Caco-2 (cell line): ENCODE measurements at places on chromosomes 1 and 21.

GRCh38 chr1:11753555-11754208 lies 8.3 kb upstream of the C1orf167 start:
- no peak for DNase-seq

DNA sequence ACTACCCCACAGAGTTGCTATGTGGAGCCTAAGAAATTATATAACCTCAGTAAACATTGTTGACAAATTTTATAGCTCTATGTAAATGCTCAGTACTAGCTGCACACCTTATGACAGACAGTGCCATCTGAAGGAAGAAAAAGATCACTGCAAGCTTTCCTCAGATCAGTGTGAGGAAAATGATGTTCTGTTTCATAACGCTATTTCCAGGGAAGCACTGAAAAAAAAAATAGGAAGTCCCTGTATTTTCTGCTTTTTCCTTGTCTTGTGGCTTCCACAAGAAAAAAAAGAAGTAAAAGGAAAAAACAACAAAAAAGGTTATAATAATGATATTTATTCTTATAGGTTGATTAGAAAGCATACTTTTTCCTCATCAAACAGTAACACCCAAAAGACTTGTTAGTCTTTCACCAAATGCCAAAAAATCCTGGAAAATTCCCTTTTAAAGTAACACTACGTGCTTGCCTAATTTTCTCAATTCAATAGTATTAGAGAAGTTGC lies 23.2 kb downstream of the LYST start:
- peak; percentile 35 for DNase-seq

- DNase-seq = peak; percentile 87
Measured at GRCh38 chr1:161766102-161766981, at the start of gene ATF6. Gene ATF6 (plus strand): TSS chr1:161766320. CDS start chr1:161766361, 41 bp downstream.

DNA sequence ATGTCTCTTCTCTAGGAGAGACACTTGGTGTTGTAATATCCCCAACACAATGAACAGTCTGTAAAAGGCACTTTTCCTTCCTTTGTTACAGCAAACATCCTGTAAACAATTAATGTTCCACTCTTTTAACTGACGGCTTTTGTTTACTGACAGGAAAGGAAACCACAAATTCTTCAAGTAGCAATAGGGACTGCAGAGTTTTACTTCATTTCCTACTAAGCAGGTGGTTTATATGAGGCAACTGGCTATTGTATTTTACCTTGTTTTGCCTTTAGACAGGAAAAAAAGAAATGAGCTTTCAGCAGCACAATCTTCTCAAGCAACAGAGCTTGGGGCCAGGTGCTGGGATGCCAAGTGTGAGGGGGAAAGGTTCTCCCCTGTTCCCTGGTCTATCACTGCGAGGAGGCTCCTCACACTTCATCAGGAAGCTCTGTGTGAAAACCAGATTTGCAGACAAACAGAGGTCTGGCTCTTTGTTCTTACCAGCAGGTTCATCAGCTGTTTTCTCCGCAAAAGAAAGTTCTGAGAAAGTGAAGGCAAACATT lies 51.2 kb downstream of the SIPA1L2 start:
- DNase-seq = no peak

GRCh38 chr1:152725261-152725660 lies 17.3 kb downstream of the LCE4A start:
- no peak for DNase-seq

- peak; percentile 40 for DNase-seq
Measured at GRCh38 chr1:211735208-211736170, 60.1 kb upstream of the NEK2 start.

- no peak for DNase-seq
Measured at GRCh38 chr1:59691261-59691660, 123.5 kb upstream of the HOOK1 start.

DNA sequence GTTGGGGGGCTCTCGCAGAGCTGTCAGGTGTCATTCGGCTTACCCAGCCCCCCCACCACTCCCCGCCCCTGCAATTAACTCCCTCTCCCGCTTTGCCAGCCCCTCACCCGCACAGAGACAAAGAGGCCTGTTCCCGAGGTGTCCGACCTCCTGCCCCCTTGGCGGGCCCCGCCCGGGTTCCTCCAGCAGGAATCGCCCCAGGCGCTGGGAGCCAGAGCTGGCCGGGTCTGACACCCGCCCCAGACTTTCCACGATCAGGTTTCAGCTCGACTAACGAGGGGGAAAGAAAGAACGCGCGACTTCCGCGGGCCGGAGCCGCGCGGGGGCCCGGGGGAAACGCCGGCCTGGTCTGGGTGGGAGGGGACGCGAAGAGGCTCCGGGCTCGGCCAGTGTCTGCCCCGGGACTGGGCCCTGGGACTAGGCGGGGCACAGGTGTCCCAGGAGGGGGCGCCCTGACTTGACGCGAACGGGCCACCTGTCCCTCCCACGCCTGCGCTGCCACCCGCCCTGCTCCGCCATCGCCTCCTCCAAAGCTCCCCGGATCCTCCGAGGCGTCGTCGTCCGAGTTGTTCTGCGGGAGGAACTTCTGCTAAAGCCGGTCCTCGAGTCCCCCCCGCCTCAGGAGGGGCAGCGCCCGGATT lies 36.4 kb upstream of the HHAT start:
- DNase-seq = peak; percentile 84

- DNase-seq = no peak
Measured at GRCh38 chr1:107767156-107767582, 197.8 kb downstream of the VAV3 start.

DNA sequence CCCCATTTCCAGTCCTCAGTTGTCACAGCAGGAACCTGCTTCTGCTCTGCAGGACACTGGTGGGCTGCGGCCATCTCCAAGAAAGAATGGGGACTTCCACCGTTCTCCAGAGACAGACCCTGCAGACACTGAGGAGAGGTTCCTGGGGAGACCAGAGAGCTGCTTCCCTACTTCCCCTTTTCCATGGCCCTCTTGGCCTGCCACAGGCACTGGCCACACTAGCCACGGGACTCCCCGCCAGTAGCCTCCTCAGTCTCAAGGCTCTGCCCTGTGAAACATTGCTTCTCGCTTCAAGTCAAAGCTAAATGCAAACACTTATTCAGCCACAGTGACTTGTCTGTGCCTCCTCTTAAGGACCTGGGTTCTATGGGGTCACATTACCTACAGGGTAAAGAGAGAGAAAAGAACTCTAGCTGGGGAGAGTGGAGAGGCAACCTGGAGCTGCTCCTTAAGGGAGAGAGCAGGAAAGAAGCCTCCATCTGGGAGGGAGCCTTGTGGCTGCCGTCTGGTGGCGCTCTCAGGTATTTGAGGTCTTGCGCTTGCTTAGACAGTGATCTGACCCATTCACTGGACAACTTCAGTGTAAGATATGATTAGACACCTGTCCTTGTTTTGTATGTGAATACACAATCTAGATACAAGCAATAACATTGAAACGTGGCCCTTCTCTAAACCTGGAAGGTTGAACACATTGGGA lies 5.4 kb upstream of the SLAMF8 start:
- no peak for DNase-seq

GRCh38 chr21:43667191-43667904 lies 8.0 kb downstream of the RRP1B start:
- DNase-seq = no peak

DNA sequence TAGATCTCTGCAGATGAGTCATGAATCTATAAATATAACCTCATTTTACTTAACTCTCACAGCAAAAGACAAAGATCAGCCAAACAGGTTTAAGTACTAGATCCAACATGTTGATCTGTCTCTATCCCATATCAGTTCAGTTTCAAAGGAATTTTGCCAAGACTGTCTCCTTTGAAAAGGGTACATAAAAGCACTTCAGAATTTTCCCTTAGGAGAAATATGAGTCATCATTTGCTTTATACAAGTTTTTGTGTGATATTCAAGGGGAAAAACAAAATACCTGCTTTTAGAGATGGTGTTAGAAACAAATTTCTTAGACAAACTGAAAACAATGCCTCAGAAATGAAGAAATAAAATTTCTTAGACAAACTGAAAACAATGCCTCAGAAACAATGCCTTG lies 73.5 kb upstream of the LRRC7 start:
- no peak for DNase-seq

DNA sequence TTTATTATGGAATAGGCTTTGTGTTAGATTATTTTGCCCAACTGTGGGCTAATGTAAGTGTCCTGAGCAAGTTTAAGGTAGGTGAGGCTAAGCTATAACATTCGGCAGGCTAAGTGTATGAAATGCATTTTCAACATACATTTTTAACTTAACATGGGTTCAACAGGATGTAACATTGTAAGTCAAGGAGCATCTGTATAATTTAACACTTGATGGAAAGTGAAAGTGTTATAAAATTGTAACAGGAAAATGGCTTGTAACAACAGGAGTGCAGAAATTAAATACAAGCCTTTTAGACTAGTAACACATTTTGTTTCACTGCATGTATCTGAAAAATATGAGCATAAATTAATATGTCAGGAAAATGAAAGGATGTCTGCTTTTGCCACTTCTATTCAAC lies 42.3 kb downstream of the B3GALNT2 start:
- DNase-seq = no peak

DNA sequence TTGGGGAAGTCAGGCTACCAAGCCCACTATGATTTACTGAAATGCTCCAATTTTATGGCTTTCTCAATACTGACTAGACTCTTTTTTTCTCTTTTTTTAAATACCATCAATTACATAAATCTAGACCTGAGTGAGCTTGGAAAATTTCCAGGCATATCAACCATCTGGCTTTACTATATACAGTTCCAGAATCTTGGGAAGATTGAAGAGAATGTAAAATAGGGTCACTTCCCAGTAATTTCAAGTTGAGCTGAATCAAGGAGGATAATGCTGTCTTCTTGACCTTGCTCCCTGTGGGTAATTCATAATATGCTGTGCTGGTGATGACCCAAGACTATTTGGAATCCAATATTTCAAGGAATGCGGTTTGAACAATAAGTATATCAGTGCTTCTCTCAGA lies 108.1 kb downstream of the MAP3K21 start:
- no peak for DNase-seq

GRCh38 chr1:245901037-245901436 lies 606.0 kb downstream of the SMYD3 start:
- no peak for DNase-seq

- no peak for DNase-seq
Measured at GRCh38 chr1:26574719-26575251, 45.2 kb downstream of the RPS6KA1 start.

DNA sequence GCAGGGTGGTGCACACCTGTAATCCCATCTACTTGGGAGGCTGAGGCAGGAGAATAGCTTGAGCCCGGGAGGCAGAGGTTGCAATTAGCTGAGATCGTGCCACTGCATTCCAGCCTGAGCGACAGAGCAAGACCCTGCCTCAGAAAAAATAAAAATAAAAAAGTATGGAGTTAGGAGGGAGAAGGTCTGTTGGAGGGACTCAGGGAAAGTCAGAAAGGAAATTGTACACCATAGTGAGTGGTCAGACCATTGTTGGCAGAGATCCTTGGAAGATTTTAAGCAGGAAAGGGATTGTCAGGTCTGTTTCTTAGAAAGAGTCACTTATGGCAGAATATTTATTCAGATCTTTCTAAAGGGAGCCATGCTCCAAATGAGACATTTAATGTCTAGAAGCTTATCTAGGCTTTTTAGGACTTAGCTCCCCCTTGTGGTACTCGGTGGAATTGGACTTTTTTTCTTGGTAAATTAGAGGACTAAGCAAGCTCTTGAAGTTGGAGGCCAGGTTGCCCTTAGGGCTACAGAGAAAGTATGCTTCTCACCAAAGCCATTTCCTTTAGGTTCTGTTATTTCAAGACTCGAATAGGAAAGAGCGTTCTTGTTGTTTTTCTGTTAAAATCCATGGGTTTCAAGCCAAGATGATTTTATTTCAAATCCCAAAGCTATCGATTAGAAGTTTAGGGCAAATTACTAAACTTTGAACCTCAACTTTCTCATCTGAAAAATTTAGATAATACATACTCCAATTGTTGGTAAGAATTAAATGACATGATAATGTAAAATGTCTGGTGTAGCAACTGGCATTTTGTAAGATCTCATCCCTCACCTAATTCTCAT lies 16.5 kb downstream of the MIA3 start:
- peak; percentile 81 for DNase-seq

GRCh38 chr1:63189677-63190076 lies 132.7 kb upstream of the FOXD3 start:
- no peak for DNase-seq

GRCh38 chr1:223745731-223746130 lies 33.4 kb downstream of the CAPN2 start:
- DNase-seq = no peak

GRCh38 chr1:153789478-153790034 lies 14.3 kb downstream of the SLC27A3 start:
- DNase-seq = no peak

DNA sequence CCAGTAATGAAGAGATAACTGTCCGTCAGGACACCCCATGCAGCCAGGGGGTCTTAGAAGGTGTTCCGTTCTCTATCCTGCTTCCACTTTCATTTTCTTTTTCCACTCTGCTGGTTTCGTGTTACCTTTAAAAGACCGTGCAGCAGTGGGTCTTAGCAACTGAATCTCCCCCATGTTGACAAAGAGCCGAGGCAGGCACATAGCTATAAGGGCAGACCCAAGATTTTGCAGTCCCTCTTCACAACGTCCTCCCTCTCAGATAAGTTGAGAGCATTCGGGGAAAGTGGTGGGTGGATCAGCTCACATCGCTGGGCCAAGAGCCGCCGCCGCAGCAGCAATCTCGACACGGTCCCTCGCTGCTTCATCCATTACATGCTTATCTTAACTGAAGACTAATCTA lies 355.5 kb downstream of the LMO4 start:
- no peak for DNase-seq

DNA sequence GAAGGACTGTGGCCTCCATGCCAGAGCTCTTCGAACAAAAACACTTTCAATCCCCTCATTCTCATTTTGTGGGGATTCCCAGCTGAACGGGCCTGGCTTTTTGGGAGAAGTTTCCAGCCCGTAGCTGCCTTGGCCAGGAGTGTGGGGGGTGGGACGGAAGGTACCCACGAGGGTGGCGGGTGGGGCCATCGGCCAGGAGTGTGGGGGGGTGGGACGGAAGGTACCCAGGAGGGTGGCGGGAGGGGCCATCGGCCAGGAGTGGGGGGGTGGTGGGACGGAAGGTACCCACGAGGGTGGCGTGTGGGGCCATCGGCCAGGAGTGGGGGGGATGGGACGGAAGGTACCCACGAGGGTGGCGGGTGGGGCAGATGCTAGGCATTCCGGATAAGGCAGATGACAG lies 71.7 kb upstream of the ZBTB18 start:
- no peak for DNase-seq

DNA sequence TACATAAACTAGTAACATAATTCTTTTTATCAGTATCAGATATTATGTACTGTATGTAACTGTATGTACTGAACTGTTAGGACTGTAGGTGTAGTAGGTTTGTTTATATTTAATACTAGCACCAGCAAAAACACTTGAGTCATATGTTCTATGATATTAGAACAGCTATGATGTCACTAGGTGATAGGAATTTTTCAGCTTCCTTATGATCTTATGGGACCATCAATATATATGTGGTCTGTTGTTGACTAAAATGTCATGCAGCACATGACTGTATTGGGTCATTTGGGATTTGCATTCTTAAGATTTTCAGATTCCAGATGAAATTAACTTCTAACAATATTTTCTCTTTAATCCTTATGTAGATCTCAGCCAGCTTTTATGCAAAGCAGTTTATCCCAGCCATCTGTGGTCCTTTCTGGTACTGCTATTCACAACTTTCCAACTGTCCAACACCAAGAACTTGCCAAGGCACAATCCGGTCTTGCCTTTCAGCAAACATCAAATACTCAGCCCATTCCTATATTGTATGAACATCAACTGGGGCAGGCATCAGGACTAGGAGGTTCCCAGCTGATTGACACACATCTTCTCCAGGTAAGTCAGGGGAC lies 38.3 kb upstream of the MYOCOS start:
- DNase-seq = no peak
